ENCODE measurements at places on chromosomes 11 and 22.

DNA sequence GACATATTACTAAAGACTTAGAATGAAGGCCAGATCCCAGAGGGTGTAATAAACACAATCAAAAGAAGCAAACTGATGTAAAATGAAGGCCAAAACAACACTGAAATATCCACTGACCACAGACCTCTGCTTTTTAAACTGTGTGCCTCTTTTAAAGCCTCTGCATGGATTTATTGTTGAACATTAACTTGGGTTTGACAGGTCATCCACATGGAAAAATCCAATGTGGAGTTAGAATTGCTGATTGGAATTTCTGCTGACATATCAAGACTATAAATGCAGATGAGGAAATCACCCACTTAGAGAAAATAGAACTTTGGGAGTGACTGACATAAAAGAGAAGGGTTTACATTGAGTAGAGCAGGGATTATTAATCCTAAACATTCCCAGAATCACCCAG is 853.9 kb upstream of the RAG2 start:
- DNase-seq = no peak

DNA sequence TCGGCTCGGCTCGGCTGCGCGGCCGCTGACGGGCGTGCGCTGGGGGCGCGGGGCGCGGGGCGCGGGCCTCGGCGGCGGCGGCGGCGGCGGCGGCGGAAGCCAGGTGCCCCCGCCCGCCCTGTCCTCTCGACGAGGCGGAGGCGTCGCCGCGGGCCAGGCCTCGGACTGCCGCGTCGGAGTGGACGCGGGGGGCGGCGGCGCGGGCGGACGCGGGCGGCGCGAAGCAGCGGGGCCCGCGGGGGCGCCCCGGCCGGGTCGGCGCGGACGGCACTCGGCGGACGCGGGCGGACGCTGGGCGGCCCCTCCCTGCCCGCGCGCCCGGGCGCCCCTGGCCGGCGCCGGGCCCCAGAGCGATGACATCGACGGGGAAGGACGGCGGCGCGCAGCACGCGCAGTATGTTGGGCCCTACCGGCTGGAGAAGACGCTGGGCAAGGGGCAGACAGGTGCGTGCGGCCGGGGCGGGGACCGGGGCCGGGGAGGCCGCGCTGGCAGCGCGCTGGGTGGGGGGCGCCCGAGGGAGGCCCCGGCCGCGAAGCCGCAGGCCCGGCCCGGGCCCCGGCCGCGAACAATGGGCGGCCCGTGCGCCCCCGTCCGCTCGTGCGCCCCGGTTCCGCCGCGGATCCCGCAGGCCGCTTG is at the start of gene BRSK2:
Gene BRSK2 (plus strand): TSS at position 3 of the 637 bp plus-strand sequence. CDS start 351 bp downstream, at position 354.
- DNase-seq = no peak

DNA sequence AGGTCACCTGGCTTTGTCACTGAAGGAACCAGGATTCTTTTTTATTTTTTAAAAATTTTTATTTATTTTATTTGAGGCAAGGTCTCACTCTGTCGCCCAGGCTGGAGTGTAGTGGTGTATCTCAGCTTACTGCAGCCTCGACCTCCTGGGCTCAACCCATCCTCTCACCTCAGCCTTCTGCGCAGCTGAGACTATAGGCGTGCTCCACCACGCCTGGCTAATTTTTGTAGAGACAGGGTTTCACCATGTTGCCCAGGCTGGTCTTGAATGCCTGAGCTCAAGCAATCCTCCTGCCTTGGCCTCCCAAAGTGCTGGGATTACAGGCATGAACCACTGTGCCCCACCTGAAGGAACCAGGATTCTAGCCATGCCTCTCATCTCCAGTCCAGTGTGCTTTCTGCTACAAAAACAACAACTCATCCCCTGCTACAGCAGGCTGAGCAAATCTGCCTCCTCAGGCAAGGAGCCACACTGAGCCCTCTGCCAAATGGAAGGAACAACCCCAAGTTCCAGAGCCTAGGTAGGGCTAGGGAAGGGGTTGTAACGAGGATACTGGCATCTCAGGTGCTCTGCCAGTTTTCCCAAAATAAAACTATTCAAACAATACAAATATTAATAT is 2.6 kb upstream of the PEX26 start:
- DNase-seq = no peak

GRCh38 chr11:1820463-1821325 is 14.1 kb upstream of the SYT8 start:
- no peak for DNase-seq

DNA sequence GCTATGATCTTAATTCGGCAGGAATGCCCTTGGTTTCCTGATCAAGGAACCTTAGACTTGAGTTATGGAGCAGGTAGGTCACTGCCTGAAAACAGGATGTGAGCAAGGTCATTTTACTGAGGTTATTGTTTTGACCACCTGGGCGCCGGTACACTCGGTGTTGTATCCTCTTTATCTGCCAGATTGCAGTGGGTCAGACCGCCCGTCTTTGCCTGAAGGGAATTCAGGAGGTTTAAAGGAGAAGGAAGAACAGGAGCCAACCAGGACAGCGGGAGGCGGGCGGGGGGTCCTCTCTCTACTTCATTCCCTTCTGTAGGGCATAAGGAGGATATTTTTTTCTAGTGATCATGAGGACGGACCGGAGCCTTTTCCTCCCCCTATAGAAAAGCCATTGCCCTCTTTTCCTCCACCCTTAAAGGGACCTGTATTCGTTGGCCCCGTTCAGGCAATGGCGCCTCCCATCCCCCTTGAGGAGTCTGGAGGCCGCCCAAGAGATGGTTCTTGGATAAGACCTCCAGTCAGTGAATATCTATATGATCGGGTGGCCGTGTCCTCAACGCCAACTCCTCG is 649 bp downstream of the MS4A15 start:
- no peak for DNase-seq

- no peak for DNase-seq
These were observed 27.1 kb downstream of the NXPE2 start for GRCh38 chr11:114705280-114706024.

DNA sequence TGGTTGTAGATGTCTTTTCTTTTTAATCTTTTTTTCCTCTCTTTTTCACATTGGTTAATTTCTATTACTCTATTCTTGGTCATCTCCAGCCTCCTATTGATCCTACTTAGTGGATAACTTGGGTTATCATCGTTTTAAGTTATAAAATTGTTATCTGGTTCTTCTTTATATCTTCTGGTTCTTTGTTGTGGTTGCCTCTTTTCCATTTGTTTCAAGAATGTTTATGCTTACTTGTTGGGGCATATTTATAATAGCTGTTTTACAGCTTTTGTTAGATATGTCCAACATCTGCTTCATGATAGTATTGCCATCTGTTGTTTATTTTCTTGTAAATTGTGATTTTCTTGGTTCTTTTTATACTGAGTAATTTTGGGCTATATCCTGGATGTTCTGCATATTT is 1429.6 kb downstream of the TBC1D22A start:
- no peak for DNase-seq

DNA sequence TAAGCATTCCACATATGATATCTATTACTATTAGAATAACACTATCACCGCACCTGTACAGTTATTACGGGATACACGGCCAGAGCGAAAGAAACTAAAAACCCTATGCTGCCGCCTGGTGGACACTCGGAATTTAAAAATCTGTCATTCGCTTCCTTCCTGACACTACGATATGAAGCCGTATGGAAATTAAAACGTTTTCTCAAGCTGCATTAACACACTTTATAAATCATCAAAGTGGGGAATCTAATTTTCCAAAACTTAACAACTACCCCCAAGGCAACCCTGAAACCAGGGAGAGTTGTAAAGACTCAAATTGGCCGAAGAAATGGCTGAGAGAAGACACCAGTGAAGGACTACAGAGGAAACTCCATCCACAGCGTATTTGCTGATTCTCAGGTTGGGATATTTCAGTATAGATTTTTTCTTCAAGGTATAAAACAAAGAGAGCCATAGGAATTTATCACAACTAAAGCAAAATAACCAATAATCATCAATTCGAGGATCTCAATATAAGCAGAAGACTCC is 1.4 kb downstream of the CCDC73 start:
- DNase-seq = no peak

GRCh38 chr22:27573280-27574001 is 228.1 kb downstream of the MN1 start:
- no peak for DNase-seq

DNA sequence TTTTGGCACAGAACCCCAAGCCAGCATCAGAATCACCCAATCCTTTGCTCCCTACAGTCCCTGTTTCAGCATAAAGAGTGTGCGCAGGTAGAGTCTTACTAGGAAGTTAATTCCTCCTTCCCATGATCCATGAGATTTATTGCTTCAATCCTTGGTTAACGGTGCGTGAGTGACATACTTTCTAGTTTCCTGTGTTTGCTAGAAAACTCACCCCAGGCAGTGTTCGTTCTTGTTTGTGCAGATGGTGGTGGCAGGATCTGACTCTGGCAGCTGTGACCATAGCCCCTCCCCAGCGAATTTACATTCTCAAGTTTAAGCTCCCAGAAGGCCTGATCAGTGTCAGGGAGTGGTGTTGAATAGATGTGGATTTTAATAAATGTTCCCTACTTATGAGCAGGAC is 106.7 kb upstream of the CCT8L2 start:
- no peak for DNase-seq

DNA sequence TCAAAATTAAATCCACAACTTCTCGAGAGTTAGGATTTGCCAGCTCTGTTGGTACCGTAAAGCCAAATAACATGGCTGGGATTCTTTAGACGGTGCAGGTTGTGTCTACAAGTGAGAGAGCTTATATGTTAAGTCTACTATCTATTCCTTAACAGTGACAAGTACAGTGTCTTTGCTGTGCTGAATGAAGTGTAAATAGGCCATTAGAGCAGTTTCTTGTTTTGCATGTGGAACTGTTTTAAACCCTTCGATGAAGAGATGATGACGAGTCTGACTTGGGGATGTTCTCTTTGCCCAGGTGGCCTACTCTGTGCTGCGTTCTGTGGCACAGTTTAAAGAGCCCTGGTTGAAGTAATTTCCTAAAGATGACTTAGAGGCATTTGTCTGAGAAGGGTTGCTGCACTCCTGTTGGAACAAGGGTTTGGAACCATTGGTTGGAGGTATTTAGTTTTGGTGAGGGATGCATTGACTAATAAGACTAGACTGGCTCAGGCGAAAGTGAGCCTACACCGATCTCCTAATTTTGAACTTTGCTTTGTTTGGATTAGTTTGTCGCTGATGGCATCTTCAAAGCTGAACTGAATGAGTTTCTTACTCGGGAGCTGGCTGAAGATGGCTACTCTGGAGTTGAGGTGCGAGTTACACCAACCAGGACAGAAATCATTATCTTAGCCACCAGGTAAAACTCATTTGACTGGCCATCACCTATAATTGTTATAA is 988 bp downstream of the RPS3 start:
- DNase-seq = no peak

- DNase-seq = no peak
These were observed 1.2 kb downstream of the RTL6 start for GRCh38 chr22:44496844-44497217.

DNA sequence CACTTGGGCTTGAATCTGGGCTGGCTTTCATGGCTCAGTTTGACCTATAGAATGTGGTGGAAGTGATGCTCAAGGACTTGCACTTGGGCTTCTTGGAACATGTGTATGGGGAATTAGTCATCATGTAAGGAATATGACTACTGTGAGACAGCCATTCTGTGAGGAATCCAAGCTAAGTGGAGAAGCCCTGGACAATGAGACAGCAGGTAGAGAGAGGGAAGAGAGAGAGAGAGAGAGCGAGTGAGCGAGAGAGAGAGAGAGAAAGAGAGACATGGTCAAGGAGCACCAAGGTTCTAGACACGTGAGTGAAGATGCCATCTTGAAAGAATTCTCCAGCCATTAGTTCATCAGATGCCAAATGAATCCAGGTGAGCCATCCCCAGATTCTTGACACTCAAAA is 261.6 kb upstream of the SORL1-AS1 start:
- no peak for DNase-seq

- DNase-seq = no peak
These were observed 2.6 kb upstream of the APOL6 start for GRCh38 chr22:35645646-35646045.

DNA sequence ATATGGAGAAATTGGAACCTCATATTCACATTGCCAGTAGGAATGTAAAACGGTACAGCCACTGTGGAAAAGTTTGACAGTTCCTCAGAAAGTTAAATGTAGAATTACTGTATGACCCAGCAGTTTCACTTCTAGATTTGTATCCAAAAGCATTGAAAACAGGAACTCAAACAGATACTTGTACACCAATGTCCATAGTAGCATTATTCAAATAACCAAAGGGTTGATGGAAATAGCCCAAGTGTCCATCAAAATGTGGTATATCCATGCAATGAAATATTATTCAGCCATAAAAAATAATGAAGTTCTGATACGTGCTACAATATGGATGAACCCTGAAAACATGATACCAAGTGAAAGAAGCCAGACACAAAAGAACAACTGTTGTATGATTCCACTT is 17.8 kb downstream of the PRRG4 start:
- no peak for DNase-seq

GRCh38 chr11:45593992-45594391 is 71.4 kb downstream of the CHST1 start:
- DNase-seq = no peak

DNA sequence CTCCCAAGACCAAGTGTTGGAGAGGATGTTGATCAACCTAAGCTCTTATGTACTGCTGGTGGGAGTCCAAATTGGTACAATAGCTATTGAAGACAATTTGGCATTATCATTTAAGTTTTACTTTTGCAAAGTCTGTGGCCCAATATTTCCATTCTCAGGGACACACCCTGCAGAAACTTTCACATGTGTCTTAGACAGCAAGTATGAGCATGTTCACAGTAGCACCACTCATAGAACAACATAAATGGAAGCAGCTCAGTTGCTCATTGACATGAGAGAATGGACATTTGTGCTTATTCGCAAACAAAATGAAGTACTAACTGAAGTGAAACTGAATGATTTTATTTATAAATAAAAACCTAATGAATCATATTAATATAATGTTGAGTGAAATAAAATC is 135.5 kb downstream of the NOX4 start:
- no peak for DNase-seq

GRCh38 chr11:41394521-41395195 is 64.8 kb downstream of the LRRC4C start:
- no peak for DNase-seq

DNA sequence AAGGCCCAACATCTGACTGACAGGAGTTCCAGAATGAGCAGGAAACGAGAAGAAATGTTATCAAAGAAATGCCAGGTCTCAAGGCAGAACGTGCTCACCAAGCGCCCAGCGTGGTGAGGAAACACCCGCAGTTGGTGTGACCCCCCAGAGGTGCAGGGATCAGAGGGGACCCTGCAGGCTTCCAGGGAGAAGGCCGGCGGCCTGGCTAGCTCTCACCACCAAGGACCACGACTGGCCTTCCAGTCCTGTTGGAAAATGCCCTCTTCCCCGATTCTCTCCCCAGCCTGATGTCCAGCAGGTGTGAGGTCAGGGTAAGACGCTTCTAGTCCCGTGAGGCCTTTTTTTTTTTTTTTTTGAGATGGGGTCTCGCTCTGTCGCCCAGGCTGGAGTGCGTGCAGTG is 189.1 kb downstream of the IGLL1 start:
- no peak for DNase-seq

DNA sequence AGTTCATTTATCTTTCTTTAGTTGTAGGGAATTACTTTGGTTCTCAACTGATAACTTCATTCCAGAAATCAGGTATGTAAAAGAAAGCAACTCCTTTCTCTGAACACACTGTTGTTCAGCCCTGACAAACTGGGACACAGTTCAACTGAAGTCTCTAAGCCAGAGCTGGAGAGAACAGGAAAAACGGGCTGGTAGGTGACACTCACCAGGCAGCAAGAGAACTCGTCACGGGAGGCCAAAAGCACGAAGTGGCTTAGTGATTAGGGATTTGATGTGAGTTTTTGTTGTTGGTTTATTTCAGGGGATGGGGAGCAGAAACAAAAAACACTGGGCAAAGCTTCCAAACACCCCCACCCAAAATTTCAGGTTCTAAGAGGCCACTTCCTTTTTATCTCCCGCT is 54.1 kb downstream of the MYH9 start:
- no peak for DNase-seq

GRCh38 chr11:6607190-6607795 is 3.7 kb downstream of the ILK start:
- DNase-seq = no peak

Data from AG09319 (cell line).